ENCODE measurements at places on chromosomes 12 and 14. TPM values are rescaled to one million over a fixed set of nuclear protein-coding genes. Genes with fewer than 3 reads are reported as not detected.

DNA sequence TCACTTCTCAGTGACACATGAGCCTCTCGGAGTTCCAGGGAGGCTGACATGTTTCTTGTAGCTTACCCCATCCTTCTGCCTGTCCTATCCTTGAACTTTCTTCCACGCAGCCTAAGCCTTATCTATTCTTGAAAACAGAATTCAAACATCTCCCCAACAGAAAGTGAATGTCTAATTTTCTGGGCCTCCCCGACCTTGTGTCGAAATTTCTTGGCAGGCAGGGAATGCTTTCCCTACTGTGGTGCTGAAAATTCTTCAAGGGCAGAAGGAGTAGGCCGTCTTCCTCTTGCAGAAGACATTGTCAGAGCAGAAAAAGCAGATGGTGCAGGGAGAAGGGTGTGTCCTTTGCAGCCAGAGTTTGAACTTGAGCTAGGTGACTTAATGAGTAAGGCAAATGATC, 63.0 kb upstream of the TCL1B start:
- DNase-seq = no peak

DNA sequence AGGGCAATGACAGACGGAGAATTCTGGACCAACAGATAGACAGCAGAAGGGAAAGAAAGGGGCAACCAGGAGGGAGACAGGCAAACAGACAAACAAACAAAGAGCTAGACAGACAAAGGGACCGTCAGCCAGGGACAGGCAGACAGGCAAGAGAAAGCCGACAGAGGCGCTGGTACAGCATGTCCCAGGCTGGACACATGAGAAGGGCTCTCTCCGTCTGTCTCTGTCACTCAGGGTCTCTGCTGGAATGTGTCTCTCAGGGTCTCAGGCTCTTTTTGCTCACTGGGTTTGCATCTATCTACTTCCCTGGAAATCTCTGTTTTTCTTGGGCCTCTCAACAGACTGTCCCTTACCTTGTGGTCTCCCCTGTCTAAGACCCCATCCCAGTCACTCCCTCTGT, 8.2 kb upstream of the SMUG1 start:
- DNase-seq = no peak

Gene BDKRB1
- 0.05 TPM for total RNA-seq

DNA sequence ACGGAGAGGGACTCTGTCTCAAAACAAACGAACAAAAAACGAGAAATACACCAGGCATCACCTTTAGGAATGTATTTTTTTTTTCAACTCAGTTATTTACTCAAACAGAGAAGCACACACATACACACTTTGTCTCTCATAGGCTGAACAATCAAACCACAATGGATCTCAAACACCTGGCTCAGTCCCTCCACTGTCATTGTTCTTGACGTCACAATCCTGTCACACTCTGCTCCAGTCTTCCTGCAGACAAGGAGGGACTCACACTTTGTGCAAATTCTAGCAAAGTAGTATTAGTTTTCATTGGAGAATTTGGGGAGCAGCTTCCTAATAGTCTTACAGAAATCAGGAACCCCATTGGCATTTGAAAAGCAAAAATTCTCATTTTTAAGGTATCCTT, 727.8 kb downstream of the BCL11B start:
- peak; percentile 63 for DNase-seq

- no peak for DNase-seq
Measured at GRCh38 chr14:75640876-75641275, 19.8 kb downstream of the ERG28 start.

Gene TRIP11
- 20.6 TPM for total RNA-seq

DNA sequence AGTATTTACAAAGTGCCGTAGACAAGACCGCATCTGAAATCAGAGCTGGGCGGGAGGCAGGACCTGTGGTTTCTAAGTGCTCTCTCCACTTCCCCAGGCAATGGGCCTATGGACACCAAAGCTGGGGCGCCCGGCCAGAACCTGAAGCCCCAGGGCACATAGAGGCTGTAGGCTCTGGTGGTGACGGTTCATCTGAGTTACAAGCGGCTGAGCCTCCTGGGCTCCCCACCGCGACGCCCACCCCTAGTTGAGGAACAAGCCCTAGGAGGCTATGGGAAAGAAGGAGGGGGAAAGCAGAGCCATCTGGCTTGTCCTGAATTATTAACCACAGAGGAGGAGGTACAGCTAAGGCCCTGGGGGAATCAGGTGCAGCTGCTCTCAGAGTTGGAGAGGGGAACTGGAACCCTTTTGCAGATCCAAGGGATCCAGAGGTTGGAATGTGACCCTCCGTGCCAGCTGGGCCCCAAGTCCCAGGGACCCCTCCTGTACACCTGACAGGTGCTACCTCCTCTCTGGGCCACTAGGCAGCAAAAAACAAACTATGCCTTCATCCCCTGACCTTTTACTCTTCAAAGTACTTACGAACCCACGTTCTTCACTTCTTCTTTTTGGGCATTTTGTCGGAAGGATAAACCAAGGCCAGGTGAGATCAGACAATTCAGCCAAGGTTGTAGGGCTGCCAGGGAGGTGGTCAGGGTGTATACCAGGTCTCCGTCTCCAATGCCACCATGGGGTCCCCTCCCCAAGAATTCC, 77.2 kb downstream of the ARL6IP4 start:
- no peak for DNase-seq
